NCI-H2029 treated with DMSO at 0.1 percent for 48 hours (cell line): ENCODE measurements at places on chromosomes 2 and 18.
A peak's percentile ranks its signal among the peaks of the same experiment; 100 is the strongest.

DNA sequence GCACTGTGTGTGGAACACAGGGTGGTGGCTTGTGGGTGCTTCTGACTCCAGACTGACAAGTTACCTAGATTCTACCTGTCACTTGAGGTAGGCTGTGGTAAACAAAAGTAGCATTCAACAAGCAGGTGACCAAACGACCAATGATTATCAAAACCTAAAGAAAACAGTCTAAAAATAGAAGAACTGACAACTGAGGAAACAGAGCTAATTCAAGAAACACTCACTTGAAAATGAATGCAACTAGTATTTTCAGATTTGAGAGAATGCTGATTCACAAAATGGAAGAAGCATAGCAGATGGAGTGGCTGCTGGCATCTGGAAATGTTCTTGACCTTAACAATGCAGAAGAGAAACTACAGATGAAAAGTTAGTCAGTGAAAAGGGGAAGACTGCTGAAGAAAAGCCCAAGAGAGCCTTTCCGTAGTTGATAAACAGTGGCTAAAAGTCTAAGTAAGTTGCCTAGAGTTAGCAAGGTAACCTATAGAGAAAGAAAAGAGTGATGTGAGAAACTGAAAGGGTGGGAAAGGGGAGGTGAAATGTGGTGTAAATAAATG is 170.4 kb downstream of the NCK2 start:
- no peak for DNase-seq

GRCh38 chr2:69499242-69499641 is 62.0 kb upstream of the NFU1 start:
- no peak for DNase-seq

- no peak for DNase-seq
These were observed 31.0 kb downstream of the GAD1 start for GRCh38 chr2:170847716-170848115.

GRCh38 chr2:11940121-11940743 is 193.8 kb downstream of the LPIN1 start:
- no peak for DNase-seq

DNA sequence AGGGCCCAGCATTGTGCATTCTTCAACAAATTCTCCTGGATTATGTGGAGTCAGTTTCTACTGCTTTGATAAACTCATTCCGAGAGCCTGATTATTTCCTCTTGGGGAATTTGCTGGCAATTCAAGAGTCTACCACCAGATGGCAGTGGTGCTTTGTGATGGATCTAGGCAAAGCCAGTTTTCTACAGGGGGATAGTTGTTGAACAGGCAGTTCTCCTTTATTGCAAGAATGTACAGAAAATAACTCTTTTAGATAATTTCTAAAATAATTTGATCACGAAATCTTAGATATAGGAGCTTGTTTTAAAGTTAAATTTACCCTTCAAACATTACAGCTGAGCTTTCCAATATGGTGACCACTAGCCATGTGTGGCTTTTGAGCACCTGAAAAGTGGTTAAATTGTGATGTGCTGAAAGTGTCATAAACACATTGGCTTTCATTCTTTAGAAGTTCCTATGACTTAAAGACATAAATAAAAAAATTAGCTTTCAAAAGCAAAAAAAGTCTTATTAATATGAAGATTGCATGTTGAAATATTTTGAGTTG is 66.7 kb upstream of the HAAO start:
- peak; percentile 53 for DNase-seq

DNA sequence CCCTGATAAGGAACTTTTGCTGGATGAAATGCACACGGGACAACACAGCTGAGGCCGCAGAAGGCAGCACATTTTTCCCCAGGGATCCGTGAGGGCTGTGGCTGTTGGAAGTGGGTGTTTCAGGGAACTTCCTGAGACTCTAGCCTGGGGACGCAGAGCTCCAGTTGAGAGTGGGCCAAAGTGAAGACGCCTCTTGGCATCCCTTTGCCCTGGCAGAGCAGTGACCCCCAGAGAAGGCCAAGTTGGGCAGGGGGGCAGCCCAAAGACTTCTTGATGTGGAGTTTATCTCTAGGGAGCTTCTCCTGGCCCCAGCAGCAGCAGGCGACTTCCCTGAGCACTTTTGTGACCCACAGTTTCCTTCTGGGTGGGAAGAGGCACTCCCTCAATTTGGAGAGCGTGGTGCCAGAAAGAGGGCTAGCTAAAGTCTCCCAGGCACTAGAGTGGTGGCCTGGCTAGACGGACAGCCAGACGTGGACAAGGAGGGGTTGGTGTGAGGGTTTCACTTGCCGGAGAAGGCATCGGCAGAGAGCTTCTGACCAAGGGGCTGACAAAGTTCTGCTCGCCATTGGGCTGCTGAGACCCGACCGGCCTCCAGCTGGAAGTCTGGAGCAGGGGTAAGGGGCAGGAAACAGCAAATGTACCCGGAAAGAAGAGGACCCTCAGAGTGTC is 108.8 kb downstream of the ACKR3 start:
- no peak for DNase-seq

DNA sequence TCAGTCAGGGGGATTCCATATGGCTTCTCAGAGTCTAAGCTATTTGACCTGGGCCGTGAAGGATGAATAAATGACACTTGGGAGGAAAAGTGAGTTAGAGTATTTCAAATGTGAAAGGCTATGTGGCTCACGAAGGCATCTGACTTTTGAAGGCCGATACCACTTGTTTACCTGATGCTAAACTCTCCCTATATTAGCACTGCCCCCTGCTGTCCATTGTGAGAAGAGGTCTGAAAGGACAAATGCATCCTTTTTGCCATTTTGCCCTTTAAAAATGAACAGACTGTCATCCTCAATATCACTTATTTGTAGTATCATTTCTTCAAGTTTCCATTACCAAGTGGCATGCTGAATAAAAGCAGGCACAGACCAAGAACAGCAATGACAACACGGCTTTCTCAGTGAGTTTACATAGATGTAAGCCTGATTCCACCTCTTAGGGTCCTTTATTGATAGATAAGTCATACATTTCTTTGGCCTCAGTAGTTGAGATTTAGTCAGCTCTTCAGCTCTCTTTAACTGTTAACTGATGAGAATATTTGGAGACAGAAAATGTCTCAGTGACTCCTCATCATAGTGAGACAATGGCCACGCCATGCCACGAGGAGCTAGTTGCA is 40.1 kb downstream of the DOCK10 start:
- peak; percentile 38 for DNase-seq

DNA sequence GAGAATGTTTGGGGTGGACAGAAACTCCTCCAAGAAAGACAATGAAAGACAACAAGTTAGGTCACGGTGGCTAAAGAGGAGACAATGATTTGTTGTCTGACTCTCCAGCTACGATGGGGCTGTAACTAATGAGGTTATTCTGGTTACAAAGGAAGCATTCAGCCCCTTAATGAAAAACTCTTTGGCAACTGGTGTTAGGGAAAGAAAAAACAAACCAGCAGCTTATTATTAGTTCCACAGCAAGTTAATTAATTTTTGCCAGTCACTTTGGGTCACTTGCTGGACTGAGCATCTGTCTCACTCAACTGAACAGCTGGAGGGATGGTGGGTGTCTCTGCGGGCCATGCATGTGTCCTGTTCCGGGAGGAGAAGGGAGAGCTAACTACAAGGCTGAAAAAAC is 263.7 kb downstream of the ALK start:
- no peak for DNase-seq

- no peak for DNase-seq
These were observed 42.3 kb downstream of the RPRD1A start for GRCh38 chr18:36025025-36025424.

DNA sequence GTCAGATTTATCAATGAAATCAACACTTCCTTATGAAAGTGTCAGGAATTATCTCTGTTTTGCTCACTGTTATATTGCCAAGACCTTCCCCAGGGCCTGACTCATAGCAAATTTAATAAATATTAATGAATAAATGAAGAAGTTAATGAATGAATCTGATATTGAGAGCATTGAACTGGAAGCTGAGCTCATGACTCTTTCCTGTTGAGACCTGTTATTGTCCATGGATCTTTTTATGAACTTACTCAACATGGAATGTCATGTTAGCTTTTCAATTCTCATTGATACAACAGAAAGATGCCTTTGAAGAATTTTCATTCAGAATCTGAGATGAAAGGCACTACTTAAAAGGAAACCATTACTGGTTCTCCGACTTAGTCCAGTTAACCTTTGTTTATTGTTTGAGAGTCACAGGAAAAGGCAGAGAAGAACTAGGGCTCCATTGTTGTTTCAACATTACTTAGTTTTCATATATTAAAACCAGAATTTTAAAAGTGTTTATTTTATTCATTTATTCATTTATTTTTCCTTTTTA is 90.4 kb upstream of the UNC80 start:
- DNase-seq, result no peak

GRCh38 chr2:101823347-101823791 is 125.9 kb downstream of the MAP4K4 start:
- no peak for DNase-seq

DNA sequence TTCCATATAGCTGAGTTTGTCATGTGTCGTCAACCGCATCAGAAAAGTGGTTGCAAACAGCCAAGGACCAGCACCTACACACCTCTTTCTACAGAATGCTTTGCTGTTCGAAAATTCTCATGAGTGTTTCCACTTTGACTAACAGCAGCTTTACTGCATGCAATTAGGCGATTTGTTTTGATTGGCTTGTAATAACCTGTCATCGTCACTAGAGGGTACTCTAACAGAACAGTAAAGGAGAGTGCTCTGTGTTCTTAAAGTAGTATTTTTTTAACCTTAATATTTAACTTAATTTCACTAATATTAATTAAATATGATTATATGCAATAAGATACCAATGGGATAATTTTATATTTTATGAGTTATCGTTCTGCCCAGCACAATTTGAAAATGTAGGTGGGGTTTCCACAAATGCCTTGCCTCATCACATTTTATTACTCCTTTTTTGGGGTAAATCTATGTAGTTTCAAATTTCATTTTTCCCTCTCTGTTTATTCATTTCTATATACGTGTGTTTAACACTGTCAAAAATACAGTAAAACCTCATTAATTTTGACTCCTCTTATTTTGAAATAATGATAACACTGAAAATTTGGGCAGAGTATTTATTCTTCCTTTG is 502.2 kb downstream of the NRXN1 start:
- DNase-seq, result peak; percentile 6

GRCh38 chr18:9173770-9174233 is 37.2 kb downstream of the ANKRD12 start:
- DNase-seq, result no peak

DNA sequence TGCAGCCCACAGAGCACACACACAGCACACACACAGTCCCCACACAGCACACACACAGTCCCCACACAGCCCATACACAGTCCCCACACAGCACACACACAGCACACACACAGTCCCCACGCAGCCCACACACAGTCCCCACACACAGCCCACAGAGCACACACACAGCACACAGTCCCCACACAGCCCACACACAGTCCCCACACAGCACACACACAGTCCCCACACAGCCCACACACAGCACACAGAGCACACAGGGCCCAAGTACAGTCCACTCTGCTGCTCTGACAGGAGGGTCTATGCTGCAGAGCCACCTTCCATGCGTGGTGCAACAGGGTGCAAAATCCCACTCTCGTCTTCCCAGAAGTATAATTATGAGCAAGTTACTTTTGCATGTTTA is 240.5 kb upstream of the SALL3 start:
- DNase-seq, result no peak

DNA sequence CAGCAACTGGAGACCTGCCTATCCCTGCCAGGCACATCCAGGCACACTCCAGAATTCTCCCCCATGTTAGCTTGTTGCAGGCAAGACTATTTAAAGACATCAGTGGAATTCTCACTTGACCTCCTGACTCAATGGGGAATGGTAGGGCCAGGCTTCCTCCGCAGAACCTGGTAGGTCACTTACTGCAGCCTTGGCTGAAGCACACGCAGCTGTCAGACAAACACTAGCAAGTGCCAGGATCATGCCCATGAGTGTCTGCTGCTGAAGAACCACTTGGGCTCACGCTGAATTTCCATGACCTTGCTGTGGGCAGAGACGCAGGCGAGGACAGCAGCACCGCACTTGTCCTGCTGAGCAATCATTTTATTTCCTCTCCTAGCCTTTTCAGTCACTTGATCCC is 3.2 kb downstream of the LRRC30 start:
- peak; percentile 51 for DNase-seq
